ENCODE measurements at places on chromosomes 5 and 9.

DNA sequence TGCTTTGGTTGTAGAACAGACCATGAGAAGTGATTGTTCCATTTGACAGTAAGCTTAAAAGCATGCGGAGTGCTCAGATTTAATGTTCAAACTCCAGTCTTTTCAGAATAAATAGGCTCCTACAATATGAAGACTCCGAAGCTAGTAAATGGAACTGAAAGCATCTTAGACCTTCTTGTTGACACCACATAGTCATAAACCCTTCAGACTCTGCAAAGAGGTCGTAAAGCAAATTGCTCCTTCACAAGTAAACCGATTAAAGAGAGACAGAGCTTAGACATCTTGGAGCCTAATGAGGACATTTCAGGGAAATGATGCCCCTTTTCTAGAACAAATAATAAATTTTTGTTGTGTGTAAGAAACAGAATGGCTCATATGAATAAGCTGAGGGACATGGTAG is 511.0 kb upstream of the RIOK2 start:
- no peak for DNase-seq

GRCh38 chr5:14234204-14234603 is 91.1 kb downstream of the TRIO start:
- no peak for DNase-seq

GRCh38 chr5:4879693-4880303 is 260.3 kb upstream of the ADAMTS16 start:
- peak; percentile 71 for DNase-seq

GRCh38 chr5:6859023-6859422 is 145.8 kb downstream of the TENT4A start:
- no peak for DNase-seq

GRCh38 chr9:7033076-7034045 is 275.6 kb downstream of the KDM4C start:
- DNase-seq = no peak

DNA sequence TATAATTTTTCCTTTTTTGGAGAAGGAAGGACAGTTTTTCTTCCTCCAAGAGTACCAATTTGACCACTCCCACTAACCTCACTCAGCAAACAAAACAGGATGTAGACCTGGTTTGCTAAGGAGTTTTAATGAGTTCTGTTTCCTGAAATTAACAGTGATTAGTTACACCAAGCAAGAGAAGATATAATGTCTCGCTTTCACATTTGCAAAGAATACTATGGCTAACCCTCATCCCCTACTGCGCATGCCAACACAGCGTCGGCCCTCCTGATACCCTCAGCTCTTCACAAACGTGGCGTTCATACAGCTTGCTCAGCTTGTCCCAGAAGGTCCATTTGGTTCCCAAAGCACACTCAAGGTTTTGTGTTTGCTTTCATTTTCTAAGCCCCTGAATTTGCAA is 41.9 kb upstream of the IPPK start:
- DNase-seq = no peak

GRCh38 chr5:72212171-72212570 is 104.9 kb downstream of the MAP1B start:
- no peak for DNase-seq

GRCh38 chr5:52469835-52470234 is 317.9 kb upstream of the ITGA1 start:
- DNase-seq = no peak

DNA sequence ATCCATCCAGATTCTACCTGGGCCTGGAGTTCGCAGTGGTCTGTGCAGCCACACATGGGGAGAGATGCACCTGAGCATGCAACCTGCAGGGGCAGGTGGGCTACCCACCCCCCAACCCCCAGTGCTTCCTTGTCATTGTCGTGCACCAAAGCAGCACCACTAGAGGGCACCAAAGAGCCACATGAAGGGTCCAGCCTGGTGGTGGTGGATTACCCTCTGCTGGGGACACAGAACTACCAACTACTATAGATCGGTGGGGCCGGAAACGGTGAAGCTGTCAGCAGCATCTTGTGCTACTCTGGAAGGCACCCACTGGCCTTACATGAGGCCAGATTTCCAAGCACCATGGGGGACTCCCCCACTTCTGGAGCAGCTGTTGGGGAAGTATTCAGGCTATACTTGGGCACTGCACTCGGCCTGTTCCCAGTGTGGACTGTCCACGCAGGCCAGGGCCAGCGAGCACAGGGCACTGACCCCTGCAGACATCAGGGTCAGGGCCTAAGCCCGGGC is 60.2 kb upstream of the TBC1D2 start:
- DNase-seq = peak; percentile 82

GRCh38 chr5:82421119-82421518 is 143.0 kb upstream of the RPS23 start:
- DNase-seq = no peak

- no peak for DNase-seq
These were observed 81.9 kb upstream of the RPS23 start for GRCh38 chr5:82360022-82360421.

GRCh38 chr5:90982576-90982975 is 400.5 kb downstream of the ARRDC3 start:
- no peak for DNase-seq

GRCh38 chr9:107970726-107971125 is 481.2 kb upstream of the KLF4 start:
- no peak for DNase-seq

DNA sequence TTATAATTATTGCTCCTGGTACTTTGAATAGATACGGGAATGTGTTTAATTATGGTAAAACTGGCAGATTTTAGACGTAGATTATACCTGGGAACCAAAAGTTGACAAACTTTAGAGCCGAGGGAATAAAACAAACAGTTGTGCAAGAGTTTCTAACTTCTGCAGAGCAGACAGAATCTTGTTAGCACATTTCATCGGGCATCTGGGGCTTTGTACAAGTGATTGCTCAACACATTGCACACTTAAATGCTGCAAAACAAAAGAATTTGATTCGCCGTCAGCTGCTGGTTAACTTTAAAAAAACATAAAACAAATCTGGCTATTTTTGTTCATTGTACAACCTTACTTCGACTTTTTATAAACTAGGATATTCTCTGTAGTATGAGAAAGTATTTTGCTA is 398.1 kb downstream of the MAN2A1 start:
- DNase-seq = no peak

GRCh38 chr5:71905834-71906711 is 187.0 kb downstream of the CARTPT start:
- no peak for DNase-seq

DNA sequence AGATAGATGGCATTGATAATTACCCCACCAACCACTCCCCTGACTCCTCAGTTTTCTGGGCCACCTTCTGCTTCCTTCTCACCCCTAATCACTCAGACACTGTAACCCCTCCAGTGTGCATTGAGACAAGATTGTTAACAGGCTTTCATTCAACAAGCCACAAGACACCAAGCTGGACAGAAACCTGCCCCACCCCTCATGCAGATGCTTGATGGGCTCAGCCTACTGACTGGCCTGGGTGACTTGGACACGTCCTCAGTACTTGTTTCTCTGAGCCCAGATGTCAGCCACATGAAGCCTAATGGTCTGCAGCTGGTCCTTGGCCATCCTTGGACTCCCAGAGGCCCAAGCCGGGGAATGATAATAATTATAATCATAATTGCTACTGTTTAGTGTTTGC is 71.4 kb upstream of the SMIM23 start:
- no peak for DNase-seq

- no peak for DNase-seq
These were observed 55.9 kb upstream of the CEMIP2 start for GRCh38 chr9:71824257-71824656.

- DNase-seq = no peak
These were observed 200.5 kb upstream of the KLF4 start for GRCh38 chr9:107690021-107690420.

- DNase-seq = no peak
These were observed 21.8 kb upstream of the TUT7 start for GRCh38 chr9:86376016-86376415.

- DNase-seq = no peak
These were observed 269.9 kb upstream of the TUSC1 start for GRCh38 chr9:25948182-25948581.
